A549 treated with Mapracorat at 1 μM for 4 hours (cell line): ENCODE measurements at places on chromosomes 16 and 17. TPM values are rescaled to one million over a fixed set of nuclear protein-coding genes. Genes with fewer than 3 reads are reported as not detected.

CCDC92B gene
- total RNA-seq: 0.10 to 0.19 TPM (median 0.15 TPM) in 5 replicates

CRYM gene
- total RNA-seq: 1.9 to 2.3 TPM (median 2.1 TPM) in 5 replicates

NRN1L gene
- 0.29 TPM in 1 of 5 replicates, not detected in the others for total RNA-seq

GNG13 gene
- total RNA-seq: not detected in 5 replicates

EVI2B gene
- total RNA-seq: 0.07 to 0.08 TPM in 2 of 5 replicates, not detected in the others

TNK1 gene
- 1.2 to 1.8 TPM (median 1.4 TPM) in 5 replicates for total RNA-seq

PVALEF gene
- total RNA-seq: not detected in 5 replicates

CCL2 gene
- total RNA-seq: 8.8 to 14.1 TPM (median 10.2 TPM) in 5 replicates

KCNH4 gene
- 0.28 to 0.48 TPM (median 0.41 TPM) in 5 replicates for total RNA-seq

HOXB7 gene
- total RNA-seq: 30.6 to 34.4 TPM (median 32.6 TPM) in 5 replicates

USP43 gene
- total RNA-seq: 3.7 to 5.1 TPM (median 4.0 TPM) in 5 replicates

SMIM36 gene
- not detected in 5 replicates for total RNA-seq

TERB1 gene
- total RNA-seq: not detected in 5 replicates

TPSAB1 gene
- total RNA-seq: 0.15 TPM in 1 of 5 replicates, not detected in the others

EPX gene
- not detected in 5 replicates for total RNA-seq

DNAAF8 gene
- 0.87 to 2.6 TPM (median 1.6 TPM) in 5 replicates for total RNA-seq

TMEM114 gene
- total RNA-seq: not detected in 5 replicates

DERL2 gene
- 91.2 to 114 TPM (median 108 TPM) in 5 replicates for total RNA-seq

CAPNS2 gene
- total RNA-seq: not detected in 5 replicates
